ENCODE measurements at places on chromosomes 16 and 17. TPM values are rescaled to one million over a fixed set of nuclear protein-coding genes. Genes with fewer than 3 reads are reported as not detected.

DNA sequence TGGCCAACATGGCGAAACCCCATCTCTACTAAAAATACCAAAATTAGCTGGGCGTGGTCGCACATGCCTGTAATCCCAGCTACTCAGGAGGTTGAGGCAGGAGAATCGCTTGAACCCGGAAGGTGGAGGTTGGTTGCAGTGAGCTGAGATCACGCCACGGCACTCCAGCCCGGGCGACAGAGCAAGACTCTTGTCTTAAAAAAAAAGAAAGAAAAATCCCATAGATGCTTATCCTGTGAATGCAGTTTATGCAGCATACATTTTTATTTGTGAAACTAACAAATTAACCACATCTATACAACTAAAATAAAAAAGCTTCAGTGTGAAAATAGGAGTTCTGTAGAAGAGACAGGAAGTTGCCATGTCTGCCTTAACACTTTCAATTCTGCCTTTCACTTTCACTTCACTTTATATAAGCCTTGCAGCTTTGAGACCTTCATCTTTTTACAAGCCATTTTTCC lies 7.1 kb downstream of the IGSF6 start:
- no peak for DNase-seq

The CMTM2 gene
- total RNA-seq, result not detected

DNA sequence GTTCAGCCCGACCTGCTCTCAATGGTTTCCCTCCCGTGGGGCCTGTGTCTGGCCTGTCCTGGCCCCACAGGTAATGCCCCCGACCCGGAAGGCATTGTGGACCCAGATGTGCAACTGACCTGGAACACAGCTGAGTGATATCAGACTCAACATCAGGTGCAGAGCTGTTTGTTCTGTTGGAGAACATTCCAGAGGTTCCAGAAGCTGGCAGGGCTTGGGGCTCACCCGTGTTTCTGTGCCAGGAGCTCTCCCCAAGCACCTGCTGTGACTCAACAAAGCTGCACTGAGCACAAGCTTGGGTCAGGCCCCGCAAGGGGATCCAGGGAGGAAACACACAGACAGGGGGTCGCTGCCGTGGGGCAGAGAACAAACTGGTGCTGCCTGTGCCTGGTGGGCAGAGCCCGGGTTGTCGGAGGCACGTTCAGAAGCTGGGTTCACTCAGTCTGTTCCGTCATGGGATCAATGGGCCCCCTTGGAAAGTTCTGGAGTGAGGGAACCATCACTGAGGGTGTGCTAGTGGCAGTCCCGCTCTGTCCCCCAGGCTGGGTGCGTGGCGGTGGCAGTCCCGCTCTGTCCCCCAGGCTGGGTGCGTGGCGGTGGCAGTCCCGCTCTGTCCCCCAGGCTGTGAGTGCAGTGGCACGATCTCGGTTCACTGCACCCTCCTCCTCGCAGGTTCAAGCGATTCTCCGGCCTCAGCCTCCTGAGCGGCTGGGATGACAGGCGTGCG lies 22.1 kb downstream of the HS3ST6 start:
- no peak for DNase-seq

The GDPD1 gene
- total RNA-seq, result 5.0 TPM

GRCh38 chr17:73835605-73836004 lies 191.4 kb upstream of the SDK2 start:
- DNase-seq, result no peak

DNA sequence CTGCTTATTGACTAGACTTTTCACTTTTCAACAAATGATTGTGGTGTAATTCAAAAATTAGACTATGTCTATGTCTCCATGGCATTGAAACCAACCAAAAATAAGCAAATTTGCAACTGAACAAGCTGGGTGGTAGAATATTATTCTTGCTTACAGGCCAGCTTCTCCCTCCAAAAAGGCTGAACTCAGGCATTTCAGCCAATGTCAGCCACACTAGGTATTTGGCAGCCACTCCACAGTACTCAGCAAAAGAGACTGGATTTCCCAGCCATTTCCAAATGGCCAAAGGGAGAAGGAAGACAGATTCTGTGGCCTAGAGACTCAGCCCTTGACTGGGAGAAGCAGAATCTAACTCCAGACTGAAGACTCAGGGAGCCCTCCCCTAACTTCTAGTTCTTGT lies 121.8 kb upstream of the IRX5 start:
- no peak for DNase-seq

DNA sequence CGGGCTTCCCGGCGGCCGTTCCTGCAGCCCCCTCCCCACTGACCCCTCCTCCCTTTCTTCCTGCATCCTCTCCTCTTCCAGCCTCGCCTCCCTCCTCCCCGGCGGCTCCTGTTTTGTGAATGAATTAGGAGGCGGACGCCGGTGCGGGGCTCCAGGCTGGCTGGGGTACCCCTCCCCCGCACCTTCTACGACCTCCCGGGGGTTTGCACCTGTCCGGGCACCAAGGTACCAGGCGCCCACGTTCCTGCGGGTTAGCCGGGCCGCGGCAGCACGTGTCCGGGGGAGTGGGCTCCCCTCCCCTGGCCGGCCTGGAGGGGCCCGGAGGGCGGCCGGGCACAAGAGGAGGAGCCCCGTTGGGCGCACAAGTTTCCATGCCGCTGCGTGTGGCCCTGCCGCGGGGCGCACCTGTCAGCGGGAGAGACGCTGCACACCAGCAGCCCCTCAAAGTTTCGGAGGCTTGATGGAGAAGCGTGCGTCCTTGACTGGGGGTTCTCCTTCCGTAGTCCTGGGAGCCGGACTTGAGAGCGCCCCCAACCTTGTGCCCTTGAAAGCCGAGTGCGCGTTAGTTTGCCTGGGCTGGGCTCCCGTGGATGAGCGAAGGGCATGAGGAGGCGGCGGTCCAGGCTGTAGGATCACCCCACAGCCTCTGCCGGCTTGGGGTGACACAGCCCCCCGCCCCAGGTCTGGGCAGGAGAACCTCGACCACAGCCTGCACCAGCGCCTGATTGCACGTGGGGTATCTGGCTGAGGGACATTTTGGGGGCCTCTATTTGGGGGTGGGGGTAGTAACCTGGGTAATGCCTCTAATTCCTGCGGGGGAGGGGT lies 1.2 kb downstream of the HAS3 start:
- DNase-seq, result peak; percentile 29

GRCh38 chr16:35200662-35201061 lies 1741.2 kb downstream of the TP53TG3F start:
- DNase-seq, result no peak

GRCh38 chr16:825341-826061 lies 25.0 kb upstream of the GNG13 start:
- no peak for DNase-seq

DNA sequence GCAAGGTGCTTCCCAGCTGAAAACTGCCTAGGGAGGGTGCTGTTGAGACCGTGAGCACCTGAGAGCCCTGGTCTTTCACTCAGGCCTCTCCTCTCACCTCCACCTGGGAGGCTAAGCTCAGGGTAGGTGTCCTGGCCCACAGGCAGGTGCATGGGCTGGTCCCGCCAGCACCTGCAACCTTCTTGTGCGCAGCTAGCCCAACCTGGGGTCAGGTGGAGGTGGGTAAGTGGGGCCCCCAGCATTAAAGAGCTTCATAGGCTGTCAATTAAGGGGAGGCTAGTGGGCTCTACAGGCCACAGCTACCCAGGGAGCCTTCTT lies 8.7 kb downstream of the ADCY7 start:
- DNase-seq, result no peak

The GDPD3 gene
- 95.2 TPM for total RNA-seq

The SPAG7 gene
- total RNA-seq, result 47.7 TPM

DNA sequence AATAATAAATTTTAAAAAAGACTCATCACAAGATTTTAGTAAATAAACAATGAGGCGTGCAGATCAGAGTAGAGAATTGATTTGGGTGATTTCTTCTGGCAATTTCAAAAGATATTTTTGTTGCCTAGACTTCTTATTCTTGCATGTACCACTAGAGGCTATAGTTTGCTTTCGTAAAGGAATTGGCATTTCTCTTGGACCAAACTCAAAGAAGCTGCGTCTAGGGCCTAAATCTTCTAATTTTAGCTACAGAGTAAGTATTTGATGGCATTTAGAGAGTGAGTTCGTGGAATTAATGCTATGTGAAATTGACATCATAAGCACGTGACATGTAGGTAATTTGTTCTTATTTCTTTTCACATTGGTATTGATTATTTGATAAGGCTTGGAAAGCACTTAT lies 24.4 kb upstream of the ABCC11 start:
- no peak for DNase-seq

The CCDC200 gene
- total RNA-seq, result not detected

The KRTAP2-1 gene
- total RNA-seq, result not detected

DNA sequence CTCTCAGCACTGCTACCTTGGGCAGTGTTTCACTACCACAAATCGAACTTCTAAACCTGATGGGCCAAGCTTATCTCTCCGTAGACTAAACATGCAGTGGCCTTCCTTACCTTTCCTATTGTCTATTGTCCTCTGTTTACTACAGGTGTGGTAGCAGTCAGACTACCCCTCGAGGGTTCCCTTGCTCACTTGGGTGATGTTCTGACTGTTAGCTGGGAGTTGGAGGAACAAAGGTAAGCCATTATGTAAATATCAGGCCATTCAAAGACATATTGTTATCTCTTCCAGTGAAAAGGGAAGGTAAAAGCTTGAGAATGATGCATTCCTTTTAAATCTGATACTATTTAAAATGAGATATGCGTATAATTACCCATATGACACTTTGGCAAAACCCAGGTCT lies 828.3 kb upstream of the EEF2KMT start:
- no peak for DNase-seq

All from colonic mucosa (tissue), 4 donors.